Activated T-helper 9 cell treated with anti-CD3 and anti-CD28 coated beads, Interleukin-2, amount 50 U/mL, for 16 hours (primary cell): ENCODE measurements at places on chromosomes 4 and X.

- no peak for DNase-seq
These were observed 22.1 kb downstream of the STAP1 start for GRCh38 chr4:67580577-67580976.

- DNase-seq = no peak
These were observed 230.4 kb upstream of the GALNT7 start for GRCh38 chr4:172938072-172938829.

DNA sequence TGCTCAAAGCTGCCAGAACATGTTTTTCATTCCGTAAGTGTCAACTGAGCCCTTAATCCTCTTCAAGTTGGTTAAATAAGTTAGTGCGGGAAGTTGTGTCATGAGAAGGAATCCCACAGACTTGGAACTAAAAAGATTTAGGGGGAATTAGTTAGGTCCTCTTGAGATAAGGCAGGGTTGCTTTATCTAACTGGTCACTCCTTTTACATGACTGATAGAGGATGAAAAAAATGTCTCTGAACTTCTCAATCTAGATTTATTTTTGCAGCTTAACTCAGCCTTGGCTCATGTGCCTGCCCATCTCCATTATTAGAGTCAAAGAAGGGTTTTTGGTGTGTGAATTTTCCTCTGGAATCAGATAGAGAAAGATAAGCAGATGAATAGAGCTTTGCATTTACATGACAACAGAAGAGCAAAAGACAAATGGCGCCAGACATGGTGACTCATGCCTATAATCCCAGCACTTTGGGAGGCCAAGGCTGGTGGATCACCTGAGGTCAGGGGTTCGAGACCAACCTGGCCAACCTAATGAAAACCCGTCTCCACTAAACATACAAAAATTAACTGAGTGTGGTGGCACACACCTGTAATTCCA, 882.9 kb downstream of the RPA4 start:
- DNase-seq = no peak

DNA sequence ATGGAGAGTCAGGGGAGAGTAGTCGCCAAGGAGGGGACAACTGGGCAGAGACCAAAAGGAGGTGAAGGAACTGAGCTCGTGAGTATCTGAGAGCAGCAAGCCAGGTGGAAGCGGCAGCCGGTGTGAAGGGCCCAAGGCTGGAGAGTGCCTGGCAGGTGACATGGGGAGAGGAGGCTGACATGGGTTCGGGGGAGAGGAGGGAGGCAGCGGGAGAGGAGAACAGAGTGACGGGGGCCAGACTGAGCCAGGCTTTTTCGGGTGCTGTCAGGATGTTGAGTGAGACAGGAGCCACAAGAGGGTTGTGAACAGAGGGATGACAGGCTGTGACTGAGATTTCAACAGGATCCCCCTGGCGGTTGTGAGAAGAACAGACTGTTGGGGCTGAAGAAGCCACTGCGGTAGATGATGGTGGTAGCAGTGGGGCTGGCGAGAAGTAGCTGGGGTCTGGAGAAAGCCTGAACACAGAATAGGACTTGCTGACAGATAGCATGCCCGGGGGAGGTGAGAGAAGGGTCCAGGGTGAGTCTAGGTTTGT, 5.7 kb downstream of the ELK1 start:
- DNase-seq = no peak

GRCh38 chr4:24583451-24584210, 723 bp downstream of the DHX15 start:
- peak; percentile 23 for DNase-seq

- DNase-seq = no peak
These were observed 1.5 kb downstream of the RADX start for GRCh38 chrX:106613277-106613676.

DNA sequence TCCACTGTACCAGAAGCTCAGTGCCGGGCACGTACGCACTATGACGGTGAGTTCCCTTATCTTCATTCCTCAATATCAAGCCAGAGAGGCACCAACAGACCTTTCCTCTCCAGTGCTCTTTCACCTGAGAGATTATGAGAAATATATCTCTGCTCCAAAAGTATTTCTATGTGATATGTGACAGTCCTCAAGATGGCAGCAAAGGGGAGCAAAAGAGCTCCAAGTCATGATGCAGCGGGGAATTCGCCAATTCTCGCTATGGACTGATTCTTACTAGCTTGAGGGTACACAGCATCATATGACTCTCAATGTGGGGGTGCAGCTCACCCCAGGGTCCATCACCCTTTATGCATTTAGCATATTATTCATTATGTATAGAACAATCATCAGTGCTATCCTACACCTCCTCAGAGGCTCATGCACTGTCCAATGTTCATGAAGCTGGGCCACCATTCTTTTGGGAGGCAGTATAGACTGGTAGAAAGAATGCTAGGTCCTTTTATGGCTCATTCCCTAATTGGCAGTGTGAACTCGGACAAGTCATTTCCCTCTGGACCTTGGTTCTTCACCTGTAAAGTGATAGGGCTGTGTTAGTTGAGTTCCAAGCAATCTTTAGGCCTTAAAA, 12.8 kb upstream of the IQSEC2 start:
- DNase-seq = no peak

DNA sequence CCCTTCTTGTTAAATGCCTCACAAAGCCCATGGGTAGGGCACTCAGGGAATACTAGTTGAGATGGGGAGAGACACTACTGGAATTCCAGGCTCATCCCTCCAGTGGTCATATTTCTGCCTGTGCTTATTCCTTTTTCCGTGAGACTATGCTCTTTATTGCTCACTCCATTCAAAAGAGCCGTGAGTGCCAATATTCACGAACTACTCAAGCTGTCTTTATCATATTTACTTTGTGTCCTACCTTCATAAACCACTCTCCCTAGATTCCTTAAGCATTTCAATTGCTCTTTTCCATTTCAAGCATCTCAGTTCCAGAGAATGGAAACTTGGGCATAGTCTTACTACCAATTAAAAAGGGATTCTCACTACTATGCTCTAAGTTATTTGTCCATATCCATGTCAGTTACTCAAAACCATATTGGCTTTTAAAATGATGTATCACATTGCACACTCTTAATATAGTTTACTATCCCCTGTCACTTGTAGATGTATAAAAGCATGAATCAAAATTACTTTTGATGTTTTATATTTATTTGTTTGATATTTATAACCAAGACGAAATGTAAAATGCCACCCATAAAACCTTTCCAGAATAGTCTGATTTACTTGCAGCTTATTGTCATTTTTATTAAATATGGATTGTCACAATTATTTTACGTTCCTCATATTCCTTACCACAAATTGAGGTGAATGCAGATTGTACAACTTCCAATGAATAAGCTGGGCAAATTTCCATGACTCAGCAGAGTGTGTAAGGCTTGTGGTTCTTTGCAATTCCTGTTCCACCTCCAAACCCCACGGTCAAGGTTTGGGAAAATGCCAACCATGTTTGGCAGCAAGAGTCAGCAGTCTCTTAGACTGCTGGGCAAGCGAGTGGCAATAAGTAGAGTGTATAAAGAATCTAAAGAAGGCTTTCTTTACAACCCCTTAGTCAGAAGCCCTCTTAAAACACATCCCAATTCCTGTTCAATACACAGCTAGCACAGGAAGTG, 24.4 kb downstream of the ENOX2 start:
- no peak for DNase-seq

GRCh38 chr4:69760455-69760854, at the start of gene SULT1B1:
SULT1B1 (minus strand) TSS chr4:69760620; CDS start chr4:69755217, 5,403 bp downstream.
- no peak for DNase-seq

DNA sequence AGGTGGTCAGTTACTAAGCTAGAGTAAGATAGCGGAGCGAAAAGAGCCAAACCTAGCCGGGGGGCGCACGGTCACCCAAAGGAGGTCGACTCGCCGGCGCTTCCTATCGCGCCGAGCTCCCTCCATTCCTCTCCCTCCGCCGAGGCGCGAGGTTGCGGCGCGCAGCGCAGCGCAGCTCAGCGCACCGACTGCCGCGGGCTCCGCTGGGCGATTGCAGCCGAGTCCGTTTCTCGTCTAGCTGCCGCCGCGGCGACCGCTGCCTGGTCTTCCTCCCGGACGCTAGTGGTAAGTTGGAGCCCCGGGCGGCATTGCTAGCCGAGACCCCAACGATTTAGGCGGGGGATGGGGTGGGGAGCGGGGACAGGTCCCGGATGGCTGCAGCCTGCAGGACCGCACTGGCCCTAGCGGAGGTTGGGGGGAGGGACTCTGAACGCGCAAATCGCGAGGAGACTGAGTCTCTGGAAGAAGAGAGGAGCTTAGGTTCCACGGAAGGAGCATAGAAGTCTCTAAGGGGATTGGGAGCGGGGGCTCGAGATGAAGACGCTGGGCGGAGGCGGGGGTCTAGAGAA, 573 bp downstream of the HTR2C start:
- no peak for DNase-seq

DNA sequence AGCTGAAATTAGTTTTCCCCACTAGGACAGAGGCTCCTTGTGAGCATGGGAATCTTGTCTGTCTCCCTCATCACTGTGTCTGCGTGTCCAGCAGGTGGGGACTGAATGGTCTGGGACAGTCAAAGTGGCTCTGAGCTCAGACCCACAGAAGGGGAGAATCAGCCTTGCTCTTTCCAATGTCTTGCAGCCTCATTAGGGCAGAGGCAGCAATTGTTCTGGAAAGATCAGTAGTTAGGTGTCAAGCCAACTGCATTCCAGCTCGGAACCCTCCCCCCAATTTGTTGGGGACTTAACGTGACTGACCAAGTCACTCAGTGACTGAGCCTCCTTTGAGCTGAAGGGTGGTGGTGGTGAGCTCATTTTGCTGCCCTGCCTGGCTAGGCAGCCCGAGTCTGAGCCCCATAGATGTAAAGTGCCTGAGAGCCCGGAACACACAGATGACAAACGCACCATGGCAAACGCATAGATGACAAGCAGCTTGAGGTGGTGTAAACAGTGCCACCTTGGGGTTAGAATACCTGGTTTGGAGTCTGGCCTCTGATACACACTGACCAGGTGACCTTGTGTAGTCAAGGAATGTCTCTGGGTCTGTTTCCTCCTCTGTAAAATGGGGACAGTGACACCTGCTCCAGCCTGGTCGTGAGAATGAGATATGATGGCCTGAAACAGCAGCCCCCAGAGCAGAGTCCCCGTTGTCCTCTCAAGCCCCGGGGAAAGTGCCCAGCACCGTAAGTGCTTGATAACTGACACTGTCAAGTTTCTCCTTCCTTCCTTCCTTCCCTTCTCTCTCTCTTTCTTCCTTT, 2.7 kb upstream of the SORCS2 start:
- DNase-seq = no peak

DNA sequence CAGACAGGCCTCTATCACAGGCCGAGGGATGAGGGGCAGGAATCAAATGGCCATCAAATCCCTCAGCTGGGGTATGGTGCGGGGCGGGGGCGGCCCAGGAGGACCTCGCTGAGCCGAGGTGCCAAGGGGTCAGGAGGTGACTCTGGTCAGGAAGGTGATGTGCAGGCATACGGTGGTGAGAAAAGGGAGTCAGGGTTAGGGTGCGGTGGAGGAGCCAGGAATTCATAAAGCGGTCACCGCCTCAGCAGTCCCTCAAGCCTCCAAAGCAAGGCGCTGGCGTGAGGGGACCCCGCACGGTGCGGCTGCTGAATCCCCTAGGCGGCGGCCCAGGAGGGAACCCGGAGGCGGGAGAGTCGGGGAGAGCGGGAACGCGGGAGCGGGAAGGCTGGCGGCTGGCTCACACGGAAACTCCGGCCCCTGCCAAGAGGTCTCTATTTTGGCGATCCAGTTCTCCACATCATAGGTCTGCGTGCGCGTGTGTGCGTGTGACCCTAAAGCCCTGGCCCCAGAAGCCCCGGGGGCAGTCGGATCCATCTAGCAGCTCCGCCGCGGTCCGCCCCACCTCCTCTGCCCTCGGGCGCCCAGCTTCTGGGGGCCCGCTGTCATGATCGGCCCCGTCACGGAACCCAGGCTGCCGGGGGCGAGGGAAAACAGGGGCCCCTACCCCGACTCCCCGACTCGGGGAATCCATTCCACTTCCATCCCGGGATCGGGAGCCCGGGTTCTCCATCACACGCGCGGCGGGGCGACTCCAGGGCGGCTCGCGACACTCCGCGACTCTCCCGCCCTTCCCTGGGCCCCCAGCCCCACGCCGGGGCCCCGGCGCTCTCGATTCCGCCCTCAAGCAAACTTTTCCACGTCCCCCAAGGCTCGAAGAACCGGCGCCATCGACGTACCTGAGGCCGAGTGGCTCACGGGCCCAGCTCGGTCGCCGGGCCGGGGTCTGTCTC, 593 bp downstream of the ELF4 start:
- DNase-seq = no peak

GRCh38 chr4:38141808-38142500, 181.8 kb downstream of the PTTG2 start:
- DNase-seq = no peak

- DNase-seq = no peak
These were observed 607.2 kb upstream of the NDST4 start for GRCh38 chr4:115720611-115721010.

DNA sequence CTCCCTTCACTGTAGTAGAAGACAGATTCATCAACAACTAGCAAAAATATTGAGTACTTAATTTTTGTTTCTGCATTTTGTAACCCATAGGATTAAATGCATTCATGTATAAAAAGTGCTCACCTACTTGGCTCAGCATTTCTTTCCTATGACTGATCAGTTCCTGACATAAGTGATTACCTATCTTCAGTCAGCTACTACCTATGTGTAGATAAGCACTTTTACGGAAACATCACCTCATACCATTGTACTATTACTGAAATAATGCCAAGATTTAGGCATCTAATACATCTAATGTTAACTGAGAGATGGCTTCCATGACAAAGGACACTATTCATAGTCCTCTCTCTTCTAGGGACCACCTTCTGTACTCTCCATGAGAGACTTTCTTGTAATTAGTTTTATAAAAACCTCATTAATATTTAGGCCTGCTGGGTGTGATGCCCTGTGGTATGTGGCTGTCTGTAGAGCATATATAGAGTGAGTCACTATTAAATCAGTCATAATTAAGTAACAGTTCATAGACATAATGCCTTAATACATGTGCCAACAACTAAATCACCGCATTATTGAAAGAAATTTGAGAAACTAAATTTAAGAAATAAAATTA, 147.0 kb downstream of the PDGFC start:
- DNase-seq = no peak

DNA sequence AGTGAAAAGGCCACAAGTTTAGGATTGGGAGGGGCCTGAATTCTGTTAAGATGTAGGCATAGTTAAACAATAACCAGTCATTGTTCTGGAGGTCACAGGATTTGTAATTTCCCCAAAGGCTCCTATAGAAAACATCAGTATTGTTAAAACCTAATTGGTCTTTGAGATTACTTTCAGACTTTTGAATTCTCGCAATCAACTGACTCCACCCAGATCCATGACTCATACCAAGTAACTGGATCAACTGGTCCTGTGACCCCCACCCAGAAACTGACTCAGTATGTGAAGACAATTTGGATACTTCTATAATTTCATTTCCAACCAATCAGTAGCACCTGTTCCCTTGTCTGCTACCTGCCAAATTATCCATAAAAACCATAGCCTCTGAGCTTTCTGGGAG, 28.4 kb downstream of the MAGEB16 start:
- no peak for DNase-seq

DNA sequence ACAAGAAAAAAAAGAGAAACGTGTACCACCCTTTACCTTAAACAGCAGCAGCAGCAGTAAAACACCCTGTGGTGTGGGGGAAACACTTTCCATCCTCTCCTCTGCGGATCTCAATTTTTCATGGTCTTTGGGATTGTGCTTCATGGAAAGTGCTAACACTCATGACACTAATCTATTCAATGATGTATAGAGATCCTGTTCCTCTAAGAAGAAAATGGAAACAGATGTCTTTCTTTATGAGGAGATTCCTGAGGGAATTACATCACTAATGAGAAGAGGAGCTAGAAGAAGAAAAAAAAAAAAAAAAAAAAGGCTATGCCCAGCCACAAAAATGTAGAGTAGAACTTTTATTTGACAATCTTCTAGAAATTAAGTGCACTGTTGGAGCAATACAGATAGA, 62.9 kb upstream of the NDST3 start:
- DNase-seq = no peak

GRCh38 chrX:45622042-45622423, 421.4 kb upstream of the DIPK2B start:
- no peak for DNase-seq
